Body of pancreas (tissue), 4 donors: ENCODE measurements at places on chromosomes 7 and 10. TPM values are rescaled to one million over a fixed set of nuclear protein-coding genes. Genes with fewer than 3 reads are reported as not detected.

DNA sequence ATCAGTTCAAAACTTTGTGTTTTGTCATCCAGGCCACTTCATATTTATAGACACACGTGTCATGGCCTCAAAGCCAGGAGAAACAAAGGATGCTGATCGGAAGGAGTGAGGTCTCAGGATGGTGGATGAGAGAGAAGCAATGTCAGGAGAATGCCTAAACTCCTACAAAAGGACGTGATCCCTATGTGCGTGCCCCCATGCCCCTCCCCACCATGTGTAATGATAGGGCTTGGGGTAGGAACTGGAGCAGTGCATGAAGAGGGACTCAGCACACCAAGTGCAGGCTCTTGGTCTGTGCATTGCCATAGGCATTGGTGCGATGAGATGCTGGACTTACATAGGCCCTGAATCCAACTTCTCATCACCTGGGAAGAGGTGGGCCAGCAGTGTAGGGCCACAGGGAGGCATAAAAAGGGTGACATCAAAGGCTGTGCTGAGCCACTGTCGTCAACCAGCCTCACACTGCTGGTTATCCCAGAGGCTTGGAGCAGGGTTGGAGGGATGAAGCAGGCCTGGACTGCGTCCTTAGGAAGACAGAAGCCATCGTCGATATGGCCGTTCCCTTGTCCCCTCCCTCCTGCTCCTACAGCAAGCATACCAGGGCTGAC lies 46.9 kb upstream of the GDF10 start:
- H3K4me3 ChIP-seq = no peak overlapping the region
- H3K27me3 ChIP-seq = no peaks in the 10 kb centered on the region
- DNase-seq = no peak
- H3K36me3 ChIP-seq = no peaks in the 10 kb centered on the region
- H3K27ac ChIP-seq = peak overlapping the region; percentile 77

GRCh38 chr10:48770561-48771089 lies 86.0 kb downstream of the WDFY4 start:
- no peak overlapping the region for H3K4me3 ChIP-seq
- no peaks in the 10 kb centered on the region for H3K27me3 ChIP-seq
- no peak for DNase-seq

DNA sequence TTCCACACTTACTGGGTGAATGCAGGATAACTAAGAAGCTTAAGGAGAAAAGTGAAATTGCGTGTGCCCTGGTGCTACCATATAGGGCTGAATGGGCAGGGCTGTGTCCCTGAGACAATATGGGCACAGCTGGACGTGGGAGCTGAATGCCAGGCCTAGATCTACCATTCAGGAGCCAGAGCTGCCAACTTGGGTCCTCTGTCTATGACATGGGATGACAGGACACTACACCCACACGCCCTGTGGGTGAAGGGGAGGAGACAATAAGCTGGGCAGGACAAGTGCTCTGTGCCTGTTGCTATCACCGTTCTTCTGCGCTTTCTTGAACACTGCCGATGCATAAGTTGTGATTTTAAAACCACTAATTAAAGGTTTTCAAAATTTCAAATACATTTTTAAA lies 293.9 kb downstream of the TNS3 start:
- no peak overlapping the region for H3K4me3 ChIP-seq
- peaks cover 5% of the 10 kb centered on the region for H3K4me1 ChIP-seq
- no peak for DNase-seq
- H3K27me3 ChIP-seq = no peaks in the 10 kb centered on the region
- peaks cover 25% of the 10 kb centered on the region for H3K36me3 ChIP-seq

DNA sequence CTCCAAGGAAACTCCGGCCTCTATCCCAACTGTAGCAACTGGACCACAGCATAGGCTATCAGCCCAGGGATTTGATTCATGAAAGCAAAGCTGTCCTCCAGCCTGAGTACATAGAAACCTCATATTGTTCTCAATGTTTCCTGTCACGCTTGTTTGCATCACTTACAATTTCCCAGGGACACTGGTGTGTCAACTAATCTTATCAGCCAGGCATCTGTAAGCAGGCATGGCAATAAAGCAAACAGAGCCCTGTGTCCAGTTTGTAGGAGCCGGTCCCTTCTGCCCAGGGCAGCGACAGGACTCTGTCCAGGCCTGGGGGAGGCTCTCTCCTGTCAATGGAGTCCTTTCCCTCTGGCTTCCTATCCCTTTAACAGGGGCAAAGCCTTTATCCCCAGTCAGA lies 23.0 kb upstream of the CDHR3 start:
- no peak for DNase-seq
- H3K4me3 ChIP-seq = no peak overlapping the region
- H3K36me3 ChIP-seq = no peaks in the 10 kb centered on the region
- H3K4me1 ChIP-seq = peaks cover 7% of the 10 kb centered on the region
- no peaks in the 10 kb centered on the region for H3K27me3 ChIP-seq

DNA sequence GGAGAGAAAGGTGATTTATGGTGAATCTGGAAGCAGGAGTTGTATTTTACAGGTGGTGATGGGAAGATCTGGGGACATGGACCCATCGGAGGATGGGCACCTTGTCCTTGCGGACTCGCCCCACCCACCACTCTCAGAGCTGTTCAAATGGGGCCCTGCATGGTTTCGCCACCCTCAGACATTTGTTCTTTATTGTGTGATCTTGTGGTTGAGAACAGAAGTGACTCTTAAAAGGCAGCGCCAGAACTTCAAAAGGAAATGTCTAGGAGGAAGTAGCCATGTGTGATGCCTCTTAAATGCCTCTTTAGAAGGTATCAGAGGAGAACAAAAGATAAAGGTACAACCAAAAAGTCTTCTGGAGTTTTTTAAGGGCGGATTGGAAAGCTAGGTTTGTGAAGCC lies 205.7 kb downstream of the KIAA1217 start:
- no peak overlapping the region for H3K27ac ChIP-seq
- peaks cover 19% of the 10 kb centered on the region for H3K4me1 ChIP-seq
- no peaks in the 10 kb centered on the region for H3K36me3 ChIP-seq
- no peaks in the 10 kb centered on the region for H3K27me3 ChIP-seq

DNA sequence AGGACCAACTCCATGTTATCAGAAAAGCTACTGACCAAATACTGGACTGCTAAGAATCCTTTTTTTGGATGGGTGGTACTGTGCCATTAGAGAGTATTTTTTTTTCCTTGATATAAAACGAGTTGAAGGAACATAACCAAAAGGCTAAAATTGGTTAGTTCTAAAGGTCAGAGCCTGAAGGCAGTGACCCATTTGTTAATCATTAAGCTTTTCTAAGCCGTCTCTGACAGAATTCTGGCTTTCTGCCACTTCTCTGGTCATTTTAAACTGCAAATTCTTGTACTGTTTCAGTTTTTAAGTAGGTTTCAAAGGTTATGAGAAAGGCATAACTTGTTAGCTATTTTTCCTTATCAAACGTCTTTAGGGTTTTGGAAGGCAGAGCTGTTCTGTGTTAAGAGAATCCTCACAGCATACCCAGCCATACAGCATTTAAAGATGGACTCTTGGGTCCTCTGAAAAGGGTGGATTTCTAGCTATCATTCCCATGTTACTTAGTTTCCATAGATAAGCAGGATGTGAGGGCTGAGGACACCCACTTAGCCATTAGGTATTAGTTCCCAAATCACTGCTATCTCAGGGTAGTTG lies 196.8 kb downstream of the RNLS start:
- no peaks in the 10 kb centered on the region for H3K27me3 ChIP-seq
- no peaks in the 10 kb centered on the region for H3K36me3 ChIP-seq
- DNase-seq = peak; percentile 37
- H3K4me3 ChIP-seq = no peak overlapping the region
- peaks cover 56% of the 10 kb centered on the region for H3K4me1 ChIP-seq

GRCh38 chr10:955127-955819 lies 23.8 kb upstream of the LARP4B start:
- no peaks in the 10 kb centered on the region for H3K4me1 ChIP-seq
- no peak for DNase-seq
- H3K27ac ChIP-seq = no peak overlapping the region
- no peak overlapping the region for H3K4me3 ChIP-seq

DNA sequence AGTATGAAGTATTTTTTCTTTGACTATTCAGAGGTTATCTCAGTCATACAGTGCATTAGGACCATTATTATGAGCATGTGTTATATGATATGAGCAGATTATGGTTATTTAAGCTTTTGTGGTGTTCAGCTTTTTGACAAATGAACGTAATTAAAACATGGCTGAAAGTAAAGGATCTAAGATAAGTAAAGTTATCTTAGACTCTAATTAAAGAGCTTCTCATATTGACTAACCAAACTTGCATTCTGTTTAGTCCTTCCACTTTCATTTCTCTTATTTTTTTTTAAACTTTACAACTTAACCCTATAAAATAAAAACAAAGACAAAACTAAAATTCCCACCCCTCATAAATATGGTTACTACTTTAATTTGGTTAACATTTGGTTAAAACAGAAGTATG lies 6.9 kb upstream of the GPR85 start:
- no peaks in the 10 kb centered on the region for H3K27me3 ChIP-seq
- no peaks in the 10 kb centered on the region for H3K36me3 ChIP-seq
- no peak overlapping the region for H3K4me3 ChIP-seq

GRCh38 chr10:127046975-127047877 lies 142.0 kb downstream of the DOCK1 start:
- H3K4me1 ChIP-seq = peaks cover 11% of the 10 kb centered on the region
- H3K27me3 ChIP-seq = no peaks in the 10 kb centered on the region
- H3K4me3 ChIP-seq = no peak overlapping the region
- peaks cover 2% of the 10 kb centered on the region for H3K36me3 ChIP-seq
- DNase-seq = no peak

The CALML3 gene
- not detected for total RNA-seq

The LIPN gene
- total RNA-seq = not detected
